ENCODE measurements at places on chromosomes 1 and 21.

- no peak overlapping the region for H3K27ac ChIP-seq
- no peak for DNase-seq
- no peaks in the 10 kb centered on the region for H3K4me1 ChIP-seq
- no peak overlapping the region for H3K4me3 ChIP-seq
- H3K36me3 ChIP-seq, result no peaks in the 10 kb centered on the region
Observed at GRCh38 chr1:99365141-99365540, 100.8 kb downstream of the PLPPR4 start.

- no peak overlapping the region for H3K4me3 ChIP-seq
- no peak for DNase-seq
- H3K4me1 ChIP-seq, result no peaks in the 10 kb centered on the region
- H3K27me3 ChIP-seq, result no peaks in the 10 kb centered on the region
Observed at GRCh38 chr1:11301601-11302000, 28.6 kb downstream of the UBIAD1 start.

DNA sequence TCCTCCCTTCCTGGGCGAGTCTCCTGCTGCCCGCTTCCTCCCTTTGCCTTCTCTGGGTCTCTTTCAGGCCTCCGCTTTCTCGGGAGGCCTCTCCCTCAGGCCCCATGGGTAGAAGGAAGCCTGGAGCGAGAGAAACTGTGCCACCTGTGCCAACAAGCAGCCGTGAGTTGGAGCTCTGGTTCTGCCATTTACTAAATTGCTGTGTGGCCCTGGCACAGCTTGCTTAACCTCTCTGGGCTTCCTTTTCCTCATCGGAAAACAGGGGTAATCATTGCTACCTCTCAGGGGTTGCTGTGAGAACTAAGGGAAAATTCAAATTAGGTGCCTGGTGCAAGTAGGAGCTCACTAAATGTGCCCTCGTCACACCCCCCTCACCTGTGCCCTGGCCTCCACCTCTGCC lies 80.4 kb downstream of the PAX7 start:
- H3K27me3 ChIP-seq, result no peaks in the 10 kb centered on the region
- no peak overlapping the region for H3K4me3 ChIP-seq
- DNase-seq, result no peak
- H3K36me3 ChIP-seq, result no peaks in the 10 kb centered on the region
- no peak overlapping the region for H3K27ac ChIP-seq
- no peaks in the 10 kb centered on the region for H3K4me1 ChIP-seq

- H3K4me3 ChIP-seq, result no peak overlapping the region
- no peaks in the 10 kb centered on the region for H3K4me1 ChIP-seq
- no peaks in the 10 kb centered on the region for H3K27me3 ChIP-seq
- H3K36me3 ChIP-seq, result no peaks in the 10 kb centered on the region
Observed at GRCh38 chr1:233432916-233433315, 105.4 kb downstream of the MAP3K21 start.

DNA sequence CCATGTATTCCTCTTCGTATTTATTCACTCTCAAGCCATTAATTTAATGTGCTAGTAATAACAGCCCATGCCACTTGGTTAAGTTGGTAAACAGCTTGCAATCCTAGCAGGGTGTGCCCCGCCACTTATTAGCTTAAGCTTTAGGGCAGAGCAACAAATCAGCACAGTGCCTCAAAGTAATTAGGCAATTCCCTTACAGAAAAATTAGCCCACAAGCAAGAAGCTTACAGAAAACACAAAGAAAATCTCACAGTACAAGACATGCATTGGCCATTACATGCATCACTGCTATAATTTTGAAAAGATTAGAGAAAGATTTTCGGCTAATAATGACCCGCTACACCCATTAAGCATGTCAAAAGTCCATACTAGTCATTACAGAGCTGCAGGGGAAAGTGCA lies 47.6 kb downstream of the TGFB2 start:
- no peaks in the 10 kb centered on the region for H3K36me3 ChIP-seq
- no peak overlapping the region for H3K27ac ChIP-seq
- H3K27me3 ChIP-seq, result no peaks in the 10 kb centered on the region
- DNase-seq, result no peak
- peaks cover 5% of the 10 kb centered on the region for H3K4me1 ChIP-seq

DNA sequence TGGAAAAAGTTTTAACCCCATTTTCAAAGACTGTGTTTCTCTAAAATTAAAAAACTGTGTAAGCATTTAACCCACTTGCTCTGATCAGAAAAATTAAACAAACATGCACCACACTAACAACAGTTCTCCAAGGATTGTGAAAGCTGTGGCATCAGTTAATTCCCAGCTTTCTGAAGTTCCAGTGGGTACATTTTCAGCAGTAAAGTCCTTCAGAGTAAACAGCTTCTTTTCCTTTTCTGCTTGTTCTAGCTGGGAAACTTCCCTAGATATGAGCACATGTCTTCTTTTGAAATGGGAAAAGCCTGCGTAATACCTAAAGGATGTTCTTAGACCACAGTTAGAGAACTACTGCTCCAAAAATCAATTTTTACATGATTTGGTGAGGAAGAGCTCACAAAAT lies 11.1 kb downstream of the PRRX1 start:
- no peaks in the 10 kb centered on the region for H3K27me3 ChIP-seq
- no peak overlapping the region for H3K4me3 ChIP-seq
- H3K36me3 ChIP-seq, result no peaks in the 10 kb centered on the region
- no peak overlapping the region for H3K27ac ChIP-seq
- H3K4me1 ChIP-seq, result peaks cover 20% of the 10 kb centered on the region

DNA sequence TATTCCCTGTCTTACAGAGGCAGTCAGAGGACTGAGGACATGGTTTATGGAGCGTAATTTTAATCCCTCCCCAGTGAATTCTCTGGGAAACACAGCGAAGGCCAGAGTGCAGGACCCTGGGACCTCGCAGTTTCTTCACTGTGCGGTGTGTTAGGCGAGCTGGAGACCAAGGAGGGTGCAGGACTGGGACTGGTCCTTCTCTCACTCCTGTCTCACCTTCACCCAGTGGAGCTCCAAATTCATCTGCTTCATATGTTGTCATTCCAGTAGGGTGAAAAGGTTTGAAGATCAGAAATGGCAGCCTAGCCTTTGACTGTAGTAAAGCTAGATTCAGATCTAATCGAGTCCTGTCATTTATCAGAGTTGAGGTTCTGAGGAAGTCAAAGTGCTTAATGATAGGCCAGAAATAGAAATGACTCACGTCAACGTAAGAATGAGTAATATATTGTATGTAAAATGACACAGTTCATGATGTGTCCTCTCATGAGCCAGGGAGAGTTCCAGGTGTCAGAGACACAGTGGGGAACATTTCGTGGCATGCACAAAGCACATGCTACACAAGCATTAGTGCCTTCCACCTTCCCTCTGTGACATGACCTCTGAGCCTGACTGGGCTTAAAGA lies 647.5 kb downstream of the SMYD3 start:
- H3K27ac ChIP-seq, result no peak overlapping the region
- H3K27me3 ChIP-seq, result no peaks in the 10 kb centered on the region
- peaks cover 5% of the 10 kb centered on the region for H3K36me3 ChIP-seq
- H3K4me1 ChIP-seq, result no peaks in the 10 kb centered on the region
- H3K4me3 ChIP-seq, result no peak overlapping the region
- DNase-seq, result no peak

GRCh38 chr1:15214527-15214926 lies 32.5 kb upstream of the FHAD1 start:
- no peaks in the 10 kb centered on the region for H3K27me3 ChIP-seq
- H3K4me1 ChIP-seq, result peaks cover 29% of the 10 kb centered on the region
- H3K27ac ChIP-seq, result peak overlapping the region; percentile 60
- no peaks in the 10 kb centered on the region for H3K36me3 ChIP-seq
- H3K4me3 ChIP-seq, result no peak overlapping the region

DNA sequence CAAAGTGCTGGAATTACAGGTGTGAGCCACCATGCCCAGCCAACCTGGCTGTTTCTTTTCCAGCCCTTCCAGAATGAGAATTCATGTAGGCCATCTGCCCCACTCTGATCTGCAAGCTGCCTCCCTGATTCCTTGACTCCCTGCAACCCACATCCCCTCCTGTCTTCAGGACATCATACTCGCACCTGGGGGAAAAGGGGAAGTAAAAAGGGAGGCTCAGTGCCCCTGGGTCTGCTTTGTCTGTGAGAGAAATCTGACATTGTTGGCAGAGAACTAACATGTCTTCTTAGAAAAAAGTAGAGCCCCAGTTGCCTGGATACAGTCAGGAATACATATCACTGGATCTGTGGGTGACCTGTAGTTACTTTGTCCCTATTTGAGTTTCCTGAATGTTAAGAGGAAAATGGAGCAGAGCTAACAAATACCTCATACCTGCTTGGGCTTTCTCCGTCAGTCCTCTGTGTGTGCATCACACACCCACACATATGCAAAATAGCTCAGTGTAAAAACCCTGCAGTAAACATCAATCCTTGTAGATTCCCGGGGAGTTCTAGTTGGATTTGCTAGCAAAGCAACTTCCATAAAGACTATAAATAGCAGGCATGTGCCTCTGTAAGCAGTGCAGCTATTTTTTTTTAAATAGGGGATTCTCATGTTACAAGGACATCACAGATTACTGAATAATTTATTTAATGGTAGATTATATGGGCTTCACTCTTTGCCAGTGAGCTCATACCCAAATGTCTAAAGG lies 62.9 kb downstream of the TEX35 start:
- no peaks in the 10 kb centered on the region for H3K27me3 ChIP-seq
- no peaks in the 10 kb centered on the region for H3K4me1 ChIP-seq
- no peaks in the 10 kb centered on the region for H3K36me3 ChIP-seq

DNA sequence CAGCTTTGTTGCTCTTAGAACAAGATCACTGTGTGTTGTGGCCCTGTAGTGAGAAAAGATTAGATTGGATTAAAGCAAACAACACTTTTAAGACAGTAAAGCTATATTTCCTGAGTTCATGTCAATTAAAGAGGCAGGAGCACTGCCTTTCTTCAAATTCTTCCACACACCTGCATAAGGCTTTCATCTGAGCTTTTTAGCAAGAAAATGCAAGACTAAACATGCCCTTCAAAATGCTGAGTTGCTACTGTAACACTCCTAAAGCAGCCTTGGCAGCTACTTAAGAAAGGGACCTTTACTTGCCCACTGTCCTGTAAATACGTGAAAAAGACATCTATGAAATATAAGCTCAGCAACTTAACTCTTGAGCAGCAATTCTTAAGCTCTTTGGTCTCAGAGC lies 11.8 kb downstream of the DPH5 start:
- no peaks in the 10 kb centered on the region for H3K27me3 ChIP-seq
- DNase-seq, result no peak
- H3K27ac ChIP-seq, result no peak overlapping the region
- H3K4me3 ChIP-seq, result no peak overlapping the region
- no peaks in the 10 kb centered on the region for H3K36me3 ChIP-seq
- H3K4me1 ChIP-seq, result no peaks in the 10 kb centered on the region

DNA sequence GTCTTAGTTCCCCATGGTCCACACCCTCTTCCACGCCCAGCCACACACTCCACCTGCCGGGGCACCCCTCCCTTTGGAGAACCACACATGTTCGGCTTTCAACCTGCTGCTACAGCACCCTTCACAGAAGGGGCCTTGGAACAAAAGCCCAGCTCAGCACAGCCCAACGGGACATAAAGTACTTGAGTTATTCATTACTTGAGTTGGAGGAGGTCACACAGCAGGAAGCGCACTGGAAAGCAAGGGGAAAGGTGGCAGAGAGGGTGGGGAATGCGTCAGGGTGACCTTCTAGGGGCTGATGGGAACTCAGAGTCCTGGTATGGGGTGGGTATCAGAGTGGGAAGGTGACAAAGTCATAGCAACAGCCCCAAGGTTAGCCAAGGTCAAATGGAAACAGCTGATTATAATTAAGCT lies 3.0 kb upstream of the ATP1B1 start:
- peaks cover 2% of the 10 kb centered on the region for H3K4me1 ChIP-seq
- H3K27me3 ChIP-seq, result no peaks in the 10 kb centered on the region
- H3K4me3 ChIP-seq, result no peak overlapping the region
- peak overlapping the region; percentile 21 for H3K27ac ChIP-seq
- DNase-seq, result no peak

DNA sequence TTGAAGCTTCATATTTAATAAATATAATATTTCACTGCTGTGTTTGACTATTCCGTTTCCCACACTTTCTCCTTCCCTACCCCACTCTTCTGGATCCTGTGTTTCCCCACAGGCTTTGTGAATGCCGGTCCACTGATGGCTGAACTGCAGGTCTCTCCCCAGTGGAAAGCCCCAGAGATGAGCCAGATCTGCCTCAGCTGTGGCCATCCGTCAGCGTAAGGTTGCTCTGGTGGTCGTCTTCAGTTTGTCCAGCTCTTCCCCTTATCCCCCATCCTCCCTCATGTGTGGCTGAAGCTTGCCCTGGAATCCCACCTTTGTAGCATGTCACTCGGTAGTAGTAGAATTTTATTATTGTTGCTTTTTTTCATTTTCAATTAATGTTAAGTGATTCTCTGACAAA lies 11.4 kb downstream of the SMAP2 start:
- DNase-seq, result no peak
- no peak overlapping the region for H3K4me3 ChIP-seq
- H3K36me3 ChIP-seq, result no peaks in the 10 kb centered on the region
- no peaks in the 10 kb centered on the region for H3K27me3 ChIP-seq

- no peak for DNase-seq
- H3K36me3 ChIP-seq, result no peaks in the 10 kb centered on the region
- no peak overlapping the region for H3K4me3 ChIP-seq
- peaks cover 7% of the 10 kb centered on the region for H3K27me3 ChIP-seq
- peaks cover 3% of the 10 kb centered on the region for H3K4me1 ChIP-seq
Observed at GRCh38 chr1:224617410-224618355, 1.6 kb downstream of the CNIH3 start.

- H3K36me3 ChIP-seq, result no peaks in the 10 kb centered on the region
- no peak overlapping the region for H3K27ac ChIP-seq
- H3K4me3 ChIP-seq, result no peak overlapping the region
- no peak for DNase-seq
- no peaks in the 10 kb centered on the region for H3K4me1 ChIP-seq
Observed at GRCh38 chr1:226520640-226521355, 27.8 kb upstream of the STUM start.

DNA sequence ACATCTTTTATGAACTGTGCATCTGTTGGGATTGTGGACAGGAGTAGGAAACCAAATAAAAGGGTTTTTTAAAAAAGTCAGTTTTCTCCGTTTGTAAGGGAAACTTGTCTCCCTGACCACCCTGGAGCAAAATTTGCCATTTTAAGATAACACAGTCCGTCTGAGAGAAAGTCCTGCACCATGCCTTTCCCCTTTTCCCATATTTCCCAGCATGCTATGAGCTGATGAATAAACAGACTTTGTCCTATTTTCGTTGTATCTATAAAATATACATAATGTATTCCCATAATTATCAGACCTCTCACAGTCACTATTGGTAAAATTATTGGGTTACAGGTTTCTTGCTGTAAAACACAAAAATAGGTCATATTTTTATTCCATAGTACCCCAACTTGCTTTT lies 1.7 kb upstream of the AKT3 start:
- H3K36me3 ChIP-seq, result no peaks in the 10 kb centered on the region
- H3K4me1 ChIP-seq, result no peaks in the 10 kb centered on the region
- DNase-seq, result no peak
- peak overlapping the region; percentile 97 for H3K27ac ChIP-seq
- no peaks in the 10 kb centered on the region for H3K27me3 ChIP-seq

- peaks cover 49% of the 10 kb centered on the region for H3K36me3 ChIP-seq
- no peak for DNase-seq
- H3K4me3 ChIP-seq, result no peak overlapping the region
- no peaks in the 10 kb centered on the region for H3K27me3 ChIP-seq
Observed at GRCh38 chr1:44220755-44221154, 7.5 kb downstream of the DMAP1 start.

Data from ascending aorta (tissue), 2 donors.